Activated CD4-positive, CD25-positive, alpha-beta regulatory T cell (primary cell): ENCODE measurements at places on chromosomes 1 and 21.

DNA sequence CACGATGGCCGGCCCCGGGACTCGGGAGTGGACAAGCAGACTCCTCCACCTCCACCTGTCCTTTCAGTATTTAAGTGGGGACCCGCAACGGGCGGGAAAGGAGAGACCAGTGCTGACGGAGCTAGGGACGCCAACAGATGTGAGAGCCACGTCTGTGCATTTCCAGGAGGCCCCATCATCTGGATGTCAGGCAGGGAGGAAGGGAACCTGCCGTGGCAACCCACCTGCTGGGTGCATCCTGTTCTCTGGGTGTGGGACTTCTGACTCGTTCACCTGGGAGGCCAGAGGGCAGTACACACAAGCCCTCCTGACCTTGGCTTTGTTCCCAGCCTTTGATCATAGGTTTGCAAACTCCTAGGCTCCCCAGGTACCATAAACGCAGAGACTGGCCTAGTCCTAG lies 5.6 kb upstream of the PCBP3 start:
- no peak for DNase-seq

DNA sequence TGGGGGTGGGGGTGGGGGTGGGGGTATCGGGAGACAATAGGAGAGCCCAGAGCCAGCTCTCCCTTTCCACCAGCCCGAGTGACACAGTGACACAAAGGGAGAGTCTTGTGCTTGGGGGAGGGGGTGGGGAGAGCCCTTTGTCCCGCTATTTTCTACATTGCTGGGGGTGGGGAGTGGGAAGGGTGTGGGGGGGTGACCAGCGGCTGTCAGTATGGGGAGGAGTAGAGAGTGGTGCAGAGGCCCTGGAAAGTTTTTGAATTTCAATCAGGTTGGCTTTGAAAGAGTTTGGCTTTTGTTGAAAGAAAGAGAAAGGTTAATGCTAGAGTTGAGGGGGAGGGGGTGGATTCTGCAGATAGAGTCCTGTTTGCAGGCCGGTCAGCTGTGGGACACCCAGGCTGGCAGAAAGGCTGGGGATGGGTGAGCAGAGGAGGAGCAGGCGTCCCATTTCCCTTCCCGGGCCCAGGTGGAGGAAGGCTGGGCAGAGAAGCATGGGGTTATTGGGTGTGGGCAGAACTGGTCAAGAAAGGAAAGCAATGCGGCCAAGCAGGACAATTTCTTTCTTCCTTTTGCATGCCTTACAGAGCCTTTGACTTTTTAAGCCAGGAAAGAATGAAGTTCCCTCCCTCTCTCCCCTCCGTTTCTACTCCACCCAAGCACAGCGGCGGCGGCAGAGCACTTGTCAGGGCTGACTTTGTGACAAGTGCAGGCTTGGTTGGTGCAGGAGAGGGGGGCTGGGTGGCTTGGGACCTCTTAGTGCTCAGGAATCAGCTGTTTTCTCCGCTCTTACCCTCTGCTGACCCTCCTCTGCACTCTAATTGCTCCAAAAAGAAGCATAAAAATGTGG lies 96.2 kb downstream of the RNF220 start:
- no peak for DNase-seq

DNA sequence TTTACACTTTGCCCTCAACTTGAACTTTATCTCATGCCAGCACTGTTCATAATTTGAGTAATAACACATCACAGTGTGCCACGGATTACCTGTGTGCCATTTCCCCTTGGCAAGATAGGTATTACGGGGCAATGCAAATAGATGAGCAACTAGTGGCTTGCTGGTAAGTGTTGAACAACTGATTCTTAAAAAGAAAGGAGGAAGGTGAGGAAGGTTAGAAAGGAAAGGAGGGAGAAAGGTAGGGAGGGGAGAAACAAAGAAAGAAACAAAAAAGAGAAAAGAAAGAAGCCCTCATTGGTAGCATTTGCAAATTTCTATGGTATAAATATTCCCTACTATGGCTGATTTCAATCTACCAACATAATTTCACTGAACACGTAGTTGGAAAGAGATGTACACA lies 118.2 kb upstream of the OLIG2 start:
- no peak for DNase-seq

DNA sequence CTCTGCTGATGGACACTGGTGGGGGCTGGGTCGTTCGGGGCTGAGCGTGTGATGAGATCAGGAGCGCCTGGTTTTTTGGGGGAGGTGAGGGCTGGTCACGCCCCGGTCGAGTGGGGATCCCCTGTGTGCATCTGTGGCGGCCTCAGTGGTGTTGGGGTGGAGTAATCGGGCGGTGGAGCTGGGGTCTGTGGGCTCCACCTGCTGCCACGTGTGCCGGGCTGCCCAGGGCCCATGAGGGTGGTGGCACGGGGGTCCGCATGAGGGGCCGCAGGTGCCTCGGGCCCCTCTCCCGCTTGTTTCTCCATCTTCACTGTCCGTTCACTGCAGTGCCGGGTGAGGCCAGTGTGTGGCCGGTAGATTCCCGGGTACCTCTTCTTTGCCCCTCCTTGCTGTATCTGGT lies 17.2 kb downstream of the PRKCZ start:
- no peak for DNase-seq

DNA sequence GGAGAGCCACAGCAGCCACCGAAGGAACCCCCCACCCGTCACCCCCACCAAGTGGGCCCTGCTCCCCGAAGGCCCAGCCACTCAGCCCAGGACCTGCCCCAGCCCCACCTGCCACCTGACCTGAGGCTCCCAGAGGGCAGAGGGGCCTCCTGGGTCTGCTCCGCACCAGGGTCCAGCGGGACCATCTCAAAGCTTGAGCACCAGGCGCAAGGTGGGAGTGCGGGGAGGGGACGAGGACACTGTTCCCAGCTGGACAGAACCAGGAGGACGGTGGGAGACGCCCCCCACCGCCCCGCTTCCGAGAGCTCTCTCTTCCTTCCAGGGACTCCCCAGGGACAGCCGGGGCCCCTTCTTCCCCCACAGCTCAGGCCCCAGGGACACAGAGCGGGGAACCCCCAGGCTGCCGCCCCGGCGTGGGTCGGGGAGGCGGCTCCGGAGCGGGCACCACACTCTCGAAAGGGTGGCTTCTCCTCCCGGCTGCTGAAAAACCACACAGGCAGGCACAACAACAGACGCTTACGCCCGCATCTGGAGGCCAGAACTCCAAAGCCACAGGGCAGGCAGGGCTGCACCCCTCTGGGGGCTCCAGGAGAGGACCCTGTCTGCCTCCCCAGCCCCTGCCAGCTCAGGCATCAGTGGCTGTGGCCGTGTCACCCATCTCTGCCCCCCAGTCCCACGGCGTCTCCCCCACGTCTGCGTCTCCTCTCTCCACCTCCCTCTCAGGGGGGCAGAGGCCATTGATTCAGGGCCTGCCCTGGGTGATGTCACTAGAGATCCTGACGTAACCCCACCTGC lies 1.9 kb upstream of the TTLL10 start:
- no peak for DNase-seq

GRCh38 chr1:115324649-115325420 lies 13.2 kb downstream of the NGF start:
- no peak for DNase-seq

- no peak for DNase-seq
Measured at GRCh38 chr21:45256912-45257672, 30.6 kb downstream of the POFUT2 start.

DNA sequence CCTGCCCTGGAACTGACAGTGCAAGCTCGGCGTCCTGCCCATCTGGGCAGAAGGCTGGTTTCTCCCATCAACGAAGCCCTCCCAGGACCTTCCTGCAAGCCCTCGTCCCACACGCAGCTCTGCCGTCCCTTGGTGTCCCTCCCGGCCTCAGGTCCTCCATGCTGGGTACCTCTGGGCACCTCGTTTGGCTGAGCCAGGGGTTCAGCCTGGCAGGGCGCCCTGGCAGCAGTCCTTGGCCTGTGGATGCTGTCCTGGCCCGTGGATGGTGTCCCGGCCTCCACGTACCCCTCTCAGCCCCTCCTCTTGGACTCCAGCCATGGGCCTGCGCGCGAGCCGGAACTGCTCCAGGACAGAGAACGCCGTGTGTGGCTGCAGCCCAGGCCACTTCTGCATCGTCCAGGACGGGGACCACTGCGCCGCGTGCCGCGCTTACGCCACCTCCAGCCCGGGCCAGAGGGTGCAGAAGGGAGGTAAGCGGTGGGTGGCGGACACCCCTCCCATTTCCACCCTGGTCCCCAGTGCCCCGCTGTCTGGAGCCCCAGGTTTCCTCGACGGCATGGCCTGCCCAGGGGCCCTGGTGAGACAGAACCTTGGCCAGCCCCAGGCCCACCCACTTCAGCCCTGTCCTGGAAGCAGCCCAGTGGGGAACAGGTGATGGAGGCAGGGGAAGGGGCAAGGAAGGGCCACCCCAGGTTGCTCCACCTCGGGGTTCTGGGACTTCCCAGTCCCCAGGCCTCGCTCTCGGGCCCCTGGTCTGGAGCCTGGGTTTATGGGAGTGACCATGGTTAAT lies 3.5 kb downstream of the TNFRSF14 start:
- DNase-seq, result no peak

DNA sequence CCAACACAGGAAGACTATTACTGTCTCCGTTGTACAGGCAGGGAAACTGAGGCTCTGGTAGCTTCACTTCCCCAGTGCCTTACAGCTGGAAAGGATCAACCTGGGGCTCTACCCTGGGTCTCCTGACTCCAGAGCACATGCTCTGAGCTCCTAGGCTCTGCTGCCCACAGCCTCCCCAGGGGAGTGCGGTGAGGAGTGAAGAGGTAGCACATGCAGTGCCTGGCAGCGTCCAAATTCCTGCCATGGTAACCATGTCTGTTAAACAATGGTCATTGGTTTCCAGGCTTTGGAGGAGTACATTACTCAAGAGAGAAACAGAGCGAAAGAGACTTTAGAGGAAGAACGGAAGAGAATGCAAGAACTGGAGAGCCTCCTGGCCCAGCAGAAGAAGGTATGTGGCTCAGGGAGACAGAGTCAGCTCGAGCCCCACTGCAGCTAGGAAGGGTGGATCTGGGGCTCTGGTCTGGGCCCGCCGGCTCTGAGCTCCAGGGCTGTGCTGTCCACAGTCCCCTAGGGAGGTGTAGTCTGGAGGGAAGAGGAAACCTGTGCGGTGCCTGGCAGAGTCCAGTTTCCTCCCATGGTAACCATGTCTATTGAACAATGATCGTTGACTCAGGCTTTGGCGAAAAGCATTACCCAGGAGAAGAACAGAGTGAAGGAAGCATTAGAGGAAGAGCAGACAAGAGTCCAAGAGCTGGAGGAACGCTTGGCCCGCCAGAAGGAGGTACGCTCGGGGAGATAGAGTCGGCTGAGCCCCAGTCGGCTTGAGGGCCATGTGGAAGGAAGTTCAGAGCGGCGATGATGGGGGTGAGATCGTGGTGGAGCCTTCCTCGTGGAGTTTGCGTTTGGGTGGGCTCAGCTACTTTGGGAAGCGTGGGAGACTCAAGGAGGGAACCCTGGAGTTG lies 64.6 kb upstream of the EFHD2 start:
- no peak for DNase-seq

- DNase-seq, result no peak
Measured at GRCh38 chr1:194295685-194296084, 1109.3 kb upstream of the B3GALT2 start.

DNA sequence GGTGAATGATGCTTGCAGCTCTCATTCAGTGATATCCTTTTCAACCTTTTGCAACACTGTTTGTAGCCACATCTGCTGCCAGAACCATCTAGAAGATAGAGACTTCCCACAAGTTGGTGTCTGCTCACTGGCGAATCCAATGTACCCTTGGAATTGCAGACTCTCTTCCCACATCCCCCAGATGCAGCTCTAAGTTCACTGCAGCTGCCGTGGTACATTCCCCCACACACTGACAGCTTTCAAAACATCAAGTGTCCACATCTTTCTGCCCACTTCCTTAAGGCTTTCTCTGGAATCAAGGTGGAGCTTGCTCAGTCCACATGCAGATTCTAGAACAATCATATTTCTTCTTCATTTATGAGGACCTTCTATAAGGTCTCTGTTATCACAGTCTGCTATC lies 99.2 kb downstream of the PLPPR4 start:
- DNase-seq, result no peak

GRCh38 chr1:172746091-172746949 lies 87.4 kb downstream of the FASLG start:
- DNase-seq, result no peak

DNA sequence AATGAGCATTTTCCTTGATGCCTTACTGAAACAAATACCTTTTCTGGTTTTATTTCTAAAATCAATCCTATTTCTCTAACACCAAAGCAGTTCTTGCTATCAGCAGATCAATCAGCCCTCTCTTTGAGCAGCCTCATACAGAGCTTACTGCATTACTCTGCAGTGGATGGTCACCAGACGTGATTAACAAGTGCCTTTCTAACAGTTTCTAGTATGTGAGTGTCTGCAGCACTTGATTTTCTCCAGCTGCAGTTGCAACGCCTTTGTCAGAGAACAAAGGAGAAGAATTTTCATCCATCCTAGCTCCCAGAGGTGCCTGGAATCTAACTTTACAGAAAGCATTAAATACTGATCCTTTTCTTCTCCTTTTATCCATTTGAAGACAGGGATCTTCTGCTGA lies 177.3 kb upstream of the SGIP1 start:
- DNase-seq, result no peak

DNA sequence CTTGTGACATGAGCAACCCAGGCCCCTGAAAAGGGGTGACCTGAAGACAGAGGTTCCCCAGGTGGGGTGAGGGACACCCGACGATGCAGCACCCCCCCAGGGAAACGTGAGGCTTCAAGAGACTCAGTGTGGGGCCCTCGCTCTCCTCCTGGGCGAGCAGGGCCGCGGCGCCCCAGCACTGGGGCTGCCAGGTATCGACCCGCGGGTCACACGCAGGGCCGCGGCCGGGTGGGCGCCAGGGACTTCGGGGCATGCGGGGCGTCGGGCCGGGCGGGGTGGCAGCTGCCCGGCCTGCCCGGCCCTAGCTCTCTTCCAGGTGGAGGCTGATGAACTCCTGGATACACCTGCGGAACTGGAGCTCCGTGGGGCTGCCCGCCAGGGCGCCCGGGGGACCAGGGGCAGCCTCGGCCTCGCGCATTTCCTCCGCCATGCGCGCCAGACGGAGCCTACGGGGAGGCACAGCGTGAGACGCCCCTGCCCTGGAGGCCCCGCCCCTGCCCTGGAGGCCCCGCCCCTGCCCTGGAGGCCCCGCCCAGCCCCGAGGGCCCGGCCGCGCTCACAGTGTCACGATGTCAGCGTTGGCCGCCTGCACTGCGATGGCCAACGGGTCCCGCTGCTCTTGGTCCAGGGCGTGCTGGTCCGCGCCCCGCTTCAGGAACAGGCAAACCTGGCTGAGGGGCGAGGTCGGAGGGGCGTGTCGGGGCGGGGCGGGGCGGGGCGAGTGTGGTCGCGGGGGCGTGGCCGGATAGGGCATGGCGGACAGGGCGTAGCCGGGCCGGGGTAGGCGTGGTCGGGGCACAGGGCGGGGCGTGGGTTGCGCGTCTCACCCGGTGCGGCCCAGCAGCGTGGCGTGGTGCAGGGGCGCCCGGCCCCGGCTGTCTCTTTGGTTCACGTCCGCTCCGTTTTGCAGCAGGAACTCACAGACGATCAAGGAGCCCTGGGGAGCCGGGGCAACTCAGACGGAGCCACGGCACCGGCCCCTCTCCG lies 13.3 kb downstream of the SCNN1D start:
- DNase-seq, result no peak

GRCh38 chr1:63671514-63671913 lies 78.3 kb downstream of the PGM1 start:
- no peak for DNase-seq
